ENCODE measurements at places on chromosomes 4 and X. TPM values are rescaled to one million over a fixed set of nuclear protein-coding genes. Genes with fewer than 3 reads are reported as not detected.

Gene NPY2R
- total RNA-seq, result not detected

Gene CTAG1B
- not detected for total RNA-seq

DNA sequence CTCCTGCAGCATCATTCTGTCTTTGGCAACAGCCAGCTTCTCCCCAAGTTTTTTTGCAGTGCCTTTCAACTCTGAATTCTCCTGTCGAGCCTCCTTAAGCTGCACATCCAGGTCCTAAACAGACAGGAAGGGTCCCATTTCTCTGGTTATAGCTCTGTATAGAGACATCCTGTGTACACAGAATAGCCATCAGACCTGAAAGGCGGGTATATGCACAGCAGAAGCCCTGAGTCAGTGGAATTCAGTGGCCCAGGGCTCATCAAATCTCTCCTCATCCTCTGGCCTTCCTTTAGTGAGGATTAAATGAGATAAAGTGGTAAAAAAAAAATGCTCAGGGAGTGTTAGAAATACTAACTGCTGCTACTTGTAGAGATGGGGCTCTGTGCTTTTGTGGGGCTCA, 73.8 kb downstream of the FAM184B start:
- H3K4me3 ChIP-seq, result no peak overlapping the region
- H3K27me3 ChIP-seq, result peaks cover 31% of the 10 kb centered on the region
- no peaks in the 10 kb centered on the region for H3K36me3 ChIP-seq
- H3K4me1 ChIP-seq, result no peaks in the 10 kb centered on the region
- no peak overlapping the region for H3K27ac ChIP-seq

GRCh38 chr4:173243321-173243720, 74.7 kb downstream of the GALNT7 start:
- DNase-seq, result peak; percentile 69
- H3K4me1 ChIP-seq, result peaks cover 14% of the 10 kb centered on the region
- no peak overlapping the region for H3K27ac ChIP-seq
- H3K36me3 ChIP-seq, result no peaks in the 10 kb centered on the region

GRCh38 chrX:39903937-39904336, 193.8 kb downstream of the BCOR start:
- no peak overlapping the region for H3K4me3 ChIP-seq
- peak overlapping the region; percentile 80 for H3K27ac ChIP-seq
- peak; percentile 56 for DNase-seq
- no peaks in the 10 kb centered on the region for H3K27me3 ChIP-seq

GRCh38 chrX:109472939-109473735, 8.7 kb downstream of the GUCY2F start:
- peak; percentile 19 for DNase-seq
- H3K36me3 ChIP-seq, result no peaks in the 10 kb centered on the region
- peak overlapping the region; percentile 8 for H3K27ac ChIP-seq
- H3K27me3 ChIP-seq, result peaks cover 5% of the 10 kb centered on the region
